ENCODE measurements at places on chromosomes 16 and 17. TPM values are rescaled to one million over a fixed set of nuclear protein-coding genes. Genes with fewer than 3 reads are reported as not detected.

Gene GPR139
- total RNA-seq, result not detected

Gene EPOP
- 2.8 TPM for total RNA-seq

Gene TBC1D10B
- 44.2 TPM for total RNA-seq

Gene SULT1A3
- total RNA-seq, result 14.1 TPM

Gene PDE6G
- total RNA-seq, result not detected

Gene DHX58
- 0.55 TPM for total RNA-seq

Gene HEATR9
- not detected for total RNA-seq

Gene UBE2Z
- 116 TPM for total RNA-seq

Gene SPATA32
- total RNA-seq, result not detected

Gene FLYWCH2
- 34.7 TPM for total RNA-seq

Gene MTMR4
- 30.2 TPM for total RNA-seq

Gene ZG16
- total RNA-seq, result not detected

Gene C17orf107
- 1.5 TPM for total RNA-seq

Gene IL34
- total RNA-seq, result 25.0 TPM

Gene DLX3
- not detected for total RNA-seq

Gene CIBAR2
- total RNA-seq, result not detected

Gene FADS6
- not detected for total RNA-seq

Gene CHMP1A
- total RNA-seq, result 76.8 TPM

Gene PHKG2
- total RNA-seq, result 28.1 TPM

Gene TP53TG3
- total RNA-seq, result not detected

Gene DNAI2
- not detected for total RNA-seq

Gene LYRM1
- total RNA-seq, result 20.1 TPM

Gene FOXN1
- not detected for total RNA-seq

Gene P2RX5
- 0.18 TPM for total RNA-seq

Gene ACSM2A
- total RNA-seq, result not detected

Gene GRAPL
- not detected for total RNA-seq

Gene NPIPB9
- 2.9 TPM for total RNA-seq

Gene TEKT1
- total RNA-seq, result not detected

Gene EVI2B
- 0.21 TPM for total RNA-seq

Gene RPH3AL
- 4.0 TPM for total RNA-seq

Gene PRR11
- 7.6 TPM for total RNA-seq

Gene NLRC3
- 0.12 TPM for total RNA-seq

Gene LRRC37A3
- total RNA-seq, result 25.6 TPM

Gene SPN
- total RNA-seq, result not detected

Gene TNK1
- total RNA-seq, result not detected

Gene CFAP119
- total RNA-seq, result 10.0 TPM

Gene WSCD1
- total RNA-seq, result 4.4 TPM

Gene TBC1D3C
- total RNA-seq, result not detected

Gene PDIA2
- 1.5 TPM for total RNA-seq

Gene CHST4
- total RNA-seq, result not detected

All from chondrocyte (in vitro differentiated cells).